ENCODE measurements at places on chromosomes 3 and 15.

GRCh38 chr3:71628522-71628921 is 45.0 kb upstream of the FOXP1 start:
- no peak for DNase-seq

GRCh38 chr3:190458040-190458439 is 8.3 kb upstream of the TMEM207 start:
- DNase-seq, result no peak

DNA sequence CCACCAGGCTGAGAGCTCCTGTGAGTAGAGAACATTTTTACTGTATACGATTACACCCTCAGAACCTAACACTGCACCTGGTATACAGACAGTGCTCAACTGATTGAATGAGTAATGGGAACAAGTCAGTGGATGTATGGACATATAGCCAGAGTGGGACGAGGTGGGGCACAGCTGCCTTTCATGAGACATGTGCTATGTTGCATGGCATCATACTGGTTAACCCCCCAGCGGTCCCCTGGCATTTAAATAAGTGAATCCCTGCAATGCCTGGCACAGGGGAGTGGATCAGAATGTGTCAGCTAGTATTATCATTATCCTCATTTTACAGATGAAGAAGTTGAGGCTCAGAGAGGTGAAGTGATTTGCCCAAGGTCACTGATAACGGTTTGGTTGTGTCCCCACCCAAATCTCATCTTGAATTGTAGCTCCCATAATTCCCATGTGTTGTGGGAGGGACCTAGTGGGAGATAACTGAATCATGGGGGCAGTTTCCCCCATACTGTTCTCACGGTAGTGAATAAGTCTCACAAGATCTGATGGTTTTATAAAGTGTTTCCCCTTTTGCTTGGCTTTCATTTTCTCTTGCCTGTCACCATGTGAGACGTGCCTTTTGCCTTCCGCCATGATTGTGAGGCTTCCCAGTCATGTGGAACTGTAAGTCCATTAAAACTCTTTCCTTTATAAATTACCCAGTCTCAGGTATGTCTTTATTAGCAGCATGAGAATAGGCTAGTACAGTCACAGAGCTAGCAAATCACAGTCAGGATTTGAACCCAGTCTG is 56.0 kb upstream of the ATP2B2 start:
- DNase-seq, result no peak

DNA sequence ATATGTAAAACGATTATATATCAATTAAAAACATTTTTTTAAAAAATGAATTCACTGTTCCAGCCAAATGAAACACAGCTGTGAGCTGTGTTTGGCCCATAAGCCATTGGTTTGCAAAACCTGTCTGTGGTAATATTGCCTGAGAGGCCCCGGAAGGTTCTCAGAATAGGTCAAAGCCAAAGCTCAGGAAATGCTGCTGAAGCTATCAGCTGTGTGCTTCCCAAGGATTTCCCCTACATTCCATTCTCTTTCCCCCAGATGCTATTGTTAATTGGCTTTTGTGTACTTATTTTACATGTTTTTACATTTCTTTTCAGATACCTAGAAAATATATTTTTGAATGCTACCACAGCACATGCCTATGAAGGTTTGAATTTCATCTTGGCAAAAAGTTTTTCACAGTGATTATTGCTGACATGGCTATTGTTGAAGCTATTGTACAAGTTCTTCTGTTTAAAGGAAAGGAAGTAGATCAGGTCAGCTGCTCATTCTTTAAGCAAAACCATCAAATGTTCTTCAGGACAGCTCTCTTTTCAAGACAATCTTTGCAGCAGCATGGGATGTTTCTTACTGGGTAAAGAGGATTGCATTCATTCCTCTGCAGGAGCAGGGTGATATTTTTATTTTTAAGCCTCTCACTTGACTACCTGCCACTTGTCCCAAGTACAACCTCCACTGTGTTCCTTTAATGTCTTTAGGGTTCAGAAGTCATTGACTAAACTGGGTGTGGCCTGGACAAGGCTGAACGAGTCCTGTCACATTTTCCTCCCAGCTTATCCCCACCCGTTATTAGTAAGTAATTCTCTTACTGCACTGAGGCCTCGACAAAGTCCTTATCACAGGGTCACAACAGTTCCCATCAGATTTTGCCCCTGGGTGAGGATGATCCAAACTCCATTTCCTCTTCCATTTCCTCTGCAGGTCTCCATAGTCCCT is 26.3 kb upstream of the BNC1 start:
- no peak for DNase-seq

DNA sequence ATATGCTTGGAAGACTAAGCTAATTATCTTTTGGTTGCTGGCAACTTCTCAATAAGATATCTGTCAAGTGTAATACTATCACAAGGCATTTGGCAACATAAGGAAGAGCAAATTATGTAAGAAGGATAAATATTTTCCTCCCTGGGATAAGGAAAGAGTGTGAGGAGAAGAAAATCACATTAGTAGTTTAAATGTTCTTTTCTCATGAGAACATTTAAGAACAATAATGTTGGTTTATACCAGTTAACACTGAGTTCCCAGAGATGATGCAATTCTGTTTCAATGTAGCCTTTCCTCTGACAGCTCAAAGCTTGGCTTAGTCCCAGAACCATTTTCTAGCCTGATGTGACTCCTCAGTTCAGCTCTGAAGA is 66.1 kb upstream of the NPHP3 start:
- peak; percentile 34 for DNase-seq

DNA sequence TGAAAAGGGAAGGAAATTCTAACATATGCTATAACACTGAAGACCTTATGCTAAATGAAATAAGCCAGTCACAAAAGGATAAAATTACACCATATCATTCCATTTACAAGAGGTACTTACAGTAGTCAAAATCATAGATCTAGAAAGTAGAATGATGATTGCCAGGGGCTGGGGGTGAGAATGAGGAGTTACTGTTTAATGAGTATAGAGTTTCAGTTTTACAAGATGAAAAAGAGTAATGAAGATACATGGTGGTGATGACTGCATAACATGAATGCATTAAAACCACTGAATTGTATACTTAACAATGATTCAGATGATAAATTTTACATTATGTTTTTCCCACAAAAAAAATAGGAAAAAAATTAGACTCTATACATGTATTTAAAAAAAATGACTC is 152.6 kb downstream of the SCAPER start:
- no peak for DNase-seq

DNA sequence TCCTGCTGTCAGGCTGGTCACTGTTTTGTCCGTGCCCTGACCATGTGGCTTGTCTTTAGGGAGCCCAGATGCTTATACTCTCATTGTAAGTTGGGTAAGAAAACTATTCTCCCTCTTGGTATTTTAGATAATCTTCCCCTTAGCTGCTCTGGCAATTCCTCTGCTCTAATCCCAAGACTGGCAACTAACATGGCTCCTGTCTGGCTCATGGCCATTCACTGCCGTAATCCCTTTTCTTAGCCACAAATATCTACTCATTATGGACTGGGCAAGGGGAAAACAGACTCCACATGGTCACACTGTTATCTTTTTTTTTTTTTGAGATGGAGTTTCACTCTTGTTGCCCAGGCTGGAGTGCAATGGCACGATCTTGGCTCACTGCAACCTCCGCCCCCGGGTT is 38.8 kb downstream of the TYRO3 start:
- DNase-seq, result no peak

GRCh38 chr15:79932447-79932846 is 35.6 kb upstream of the MTHFS start:
- no peak for DNase-seq

DNA sequence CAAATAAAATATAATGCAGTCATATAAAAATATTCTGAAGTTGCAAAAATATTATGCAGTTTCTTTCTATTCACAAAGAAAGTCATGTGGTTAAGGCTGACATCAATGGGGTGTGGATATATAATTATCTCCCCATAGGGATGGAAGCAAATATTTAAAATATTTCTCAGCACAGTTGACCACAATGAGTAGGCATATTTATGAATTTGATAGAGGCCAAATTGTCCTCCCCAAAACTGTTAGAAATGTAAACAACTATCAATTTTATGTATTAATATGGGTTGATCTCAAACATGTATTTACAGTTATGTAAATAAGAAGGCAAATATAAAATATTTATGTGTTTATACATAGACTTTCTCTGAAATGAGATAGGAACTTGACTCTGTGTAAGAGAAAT is 246.0 kb upstream of the CBLB start:
- no peak for DNase-seq

DNA sequence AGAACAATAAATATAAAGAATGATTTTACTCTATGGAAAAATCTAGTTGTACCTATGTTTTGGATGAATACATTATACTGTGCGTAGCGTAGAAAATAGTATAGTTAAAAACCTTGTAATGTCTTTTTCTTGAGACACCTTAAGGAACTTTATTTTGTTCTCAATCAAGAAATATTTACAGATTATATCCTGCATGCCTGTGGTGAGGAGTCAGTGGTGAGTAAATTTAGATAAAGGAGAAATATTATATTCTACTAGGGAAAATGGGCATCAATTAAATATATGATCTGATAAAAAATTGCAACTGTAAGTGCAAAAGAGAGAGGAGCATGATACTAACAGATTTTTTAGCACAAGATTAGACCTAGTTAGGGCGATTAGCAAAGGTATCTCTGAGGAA is 157.7 kb downstream of the RBMS3 start:
- no peak for DNase-seq

DNA sequence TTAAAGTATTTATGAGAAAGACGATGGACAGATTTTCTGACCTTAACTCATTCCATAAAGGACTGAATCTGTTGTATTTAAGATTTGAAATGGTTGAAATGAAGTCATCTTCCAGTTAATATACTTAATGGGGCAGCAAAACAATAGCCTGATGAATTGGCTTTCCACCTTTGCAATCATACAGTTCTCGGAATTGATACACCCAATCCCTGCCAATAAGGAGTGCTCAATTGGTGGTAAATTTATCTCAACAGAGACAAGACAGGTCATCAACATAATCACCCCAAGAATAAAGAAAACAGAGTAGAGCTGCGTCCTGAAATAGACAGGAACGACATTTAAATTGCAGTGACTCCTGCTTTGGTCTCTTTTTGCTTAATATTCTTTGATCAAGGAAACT is 11.2 kb downstream of the ANXA2 start:
- DNase-seq, result no peak

- DNase-seq, result no peak
These were observed 44.6 kb downstream of the HDGFL3 start for GRCh38 chr15:83163032-83163431.

DNA sequence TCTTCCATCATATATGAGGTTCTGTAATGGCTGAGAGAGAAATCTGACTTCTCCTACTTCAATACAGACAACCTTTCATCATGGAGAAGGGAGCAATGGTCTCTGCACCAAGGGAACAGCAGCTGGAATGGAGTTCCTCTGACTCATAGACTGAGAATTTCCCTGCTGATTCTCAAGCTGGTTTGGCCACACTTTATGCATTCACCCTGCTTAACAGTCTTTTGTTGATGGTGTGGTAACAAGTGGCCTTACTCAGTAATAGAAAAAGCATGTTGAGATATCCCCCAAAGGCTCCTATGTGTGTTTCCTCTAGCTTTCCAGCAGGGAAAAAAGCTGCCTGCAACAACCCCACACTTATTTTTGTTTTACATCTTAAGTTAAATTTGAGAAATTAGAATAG is 138.1 kb downstream of the GREM1 start:
- DNase-seq, result peak; percentile 64

DNA sequence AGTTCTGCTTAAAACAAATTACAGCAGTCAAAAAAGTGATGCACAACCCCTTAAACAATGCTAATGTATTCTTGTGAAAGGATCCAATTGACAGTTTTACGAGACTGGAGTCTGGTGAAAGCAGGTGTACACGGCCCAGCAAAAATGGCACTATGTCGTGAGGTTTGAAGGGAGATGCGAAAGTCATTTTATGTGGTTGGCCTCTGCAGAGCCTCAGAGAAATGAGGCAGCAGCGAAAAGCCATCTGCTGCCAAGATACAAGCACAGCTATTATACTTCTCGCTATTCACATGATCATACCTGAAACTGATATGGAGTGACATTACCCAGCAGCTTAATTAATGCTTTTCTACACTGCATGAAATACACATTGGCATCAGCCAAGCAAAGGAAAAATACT is 36.4 kb downstream of the MECOM start:
- no peak for DNase-seq

- DNase-seq, result no peak
These were observed 12.7 kb downstream of the IL17RD start for GRCh38 chr3:57152151-57153143.

GRCh38 chr3:130395916-130396315 is 50.4 kb downstream of the COL6A5 start:
- no peak for DNase-seq

DNA sequence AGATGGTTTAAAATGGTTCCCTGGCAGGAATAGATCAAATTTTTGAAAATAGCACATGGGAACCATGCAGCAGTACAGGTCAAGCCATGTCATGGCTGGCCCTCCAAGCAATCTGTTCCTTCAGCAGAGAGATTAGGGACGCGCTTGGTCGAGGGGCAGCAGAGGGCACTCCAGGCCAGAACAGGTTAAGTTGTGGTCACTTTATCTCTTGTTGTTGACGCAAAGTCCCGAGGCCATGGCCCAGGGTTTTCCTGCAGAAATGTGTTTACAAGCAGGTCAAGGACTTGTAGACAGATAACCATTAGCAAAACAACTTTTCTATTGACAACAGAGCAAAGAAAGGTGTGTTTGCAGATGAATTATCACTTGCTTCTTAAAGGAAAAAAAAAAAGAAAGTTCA is 570.0 kb upstream of the NR2F2 start:
- DNase-seq, result peak; percentile 20

DNA sequence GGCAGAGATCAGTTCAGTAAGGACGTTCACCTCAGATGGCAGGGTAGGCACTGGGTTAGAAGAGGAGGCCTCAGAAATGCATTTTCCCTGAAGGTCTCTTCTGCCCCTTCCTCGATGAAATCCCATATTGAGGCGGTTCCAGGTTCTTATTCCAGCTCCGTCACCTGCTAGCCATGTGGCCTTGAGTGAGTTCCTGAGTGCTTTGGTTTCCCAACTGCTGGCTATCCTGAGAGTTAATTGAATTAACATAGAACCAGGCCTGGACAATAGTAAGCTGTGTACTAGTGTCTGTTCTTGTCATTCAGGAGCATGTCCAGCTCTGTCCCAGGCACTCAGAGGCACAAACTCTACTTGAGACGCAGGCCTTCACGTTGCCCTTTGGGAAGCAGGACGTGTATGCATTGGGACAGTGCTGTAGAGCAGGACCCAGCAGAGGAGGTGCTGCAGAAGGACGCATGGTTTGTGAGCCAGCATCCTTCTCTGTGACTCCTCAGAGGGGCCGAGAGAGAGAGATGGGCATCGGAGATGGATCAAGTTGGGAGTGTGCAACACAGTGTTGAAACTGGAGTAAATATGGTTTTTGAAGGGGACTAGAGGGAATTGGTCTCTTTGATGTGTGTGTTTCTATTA is 114.2 kb downstream of the ASB7 start:
- no peak for DNase-seq

Data from HTR-8/SVneo (cell line).